NCI-H510A treated with DMSO at 0.1 percent for 48 hours (cell line): ENCODE measurements at places on chromosomes 2 and 18.
A peak's percentile ranks its signal among the peaks of the same experiment; 100 is the strongest.

- DNase-seq = no peak
Observed at GRCh38 chr18:63166142-63166541, 153.4 kb downstream of the BCL2 start.

DNA sequence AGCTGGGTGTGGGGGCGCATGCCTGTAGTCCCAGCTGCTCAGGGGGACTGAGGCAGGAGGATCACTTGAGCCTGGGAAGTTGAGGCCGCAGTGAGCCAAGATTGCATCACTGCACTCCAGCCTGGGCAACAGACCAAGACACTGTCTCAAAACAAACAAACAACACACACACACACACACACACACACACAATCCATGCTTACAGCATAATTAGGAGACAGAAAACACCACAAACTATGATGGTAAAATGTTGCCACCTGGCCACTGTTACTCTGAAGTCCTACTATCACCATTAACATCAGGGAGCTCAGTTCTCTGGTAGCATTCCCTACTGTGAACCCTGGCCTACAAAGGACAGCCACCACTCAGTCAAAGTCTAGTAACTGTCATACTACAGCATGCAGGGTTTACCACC, 18.3 kb downstream of the DNPEP start:
- DNase-seq = no peak

DNA sequence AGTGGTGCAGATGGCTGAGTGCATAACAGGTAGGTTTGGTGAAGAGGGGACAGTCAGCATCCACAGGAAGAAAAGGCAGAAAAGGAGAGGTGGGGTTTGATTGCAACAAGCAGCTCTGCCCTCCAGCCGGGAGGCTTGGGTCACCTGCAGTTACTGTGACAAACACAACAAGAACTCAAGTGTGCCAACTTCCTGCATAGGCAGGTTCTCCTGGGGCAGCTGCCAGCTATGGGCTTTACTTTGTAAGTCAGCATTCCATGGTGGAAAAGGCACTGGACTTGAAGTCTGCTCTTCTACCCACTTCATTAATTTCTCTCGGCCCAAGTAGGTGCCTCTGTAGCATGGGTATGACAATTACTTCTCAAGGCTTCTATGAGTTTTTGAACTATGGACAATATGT, 98.9 kb downstream of the MYT1L start:
- peak; percentile 57 for DNase-seq

- no peak for DNase-seq
Observed at GRCh38 chr2:167543721-167544120, 655.4 kb downstream of the XIRP2 start.

- DNase-seq = peak; percentile 76
Observed at GRCh38 chr18:39872651-39873050, 2082.4 kb upstream of the PIK3C3 start.

DNA sequence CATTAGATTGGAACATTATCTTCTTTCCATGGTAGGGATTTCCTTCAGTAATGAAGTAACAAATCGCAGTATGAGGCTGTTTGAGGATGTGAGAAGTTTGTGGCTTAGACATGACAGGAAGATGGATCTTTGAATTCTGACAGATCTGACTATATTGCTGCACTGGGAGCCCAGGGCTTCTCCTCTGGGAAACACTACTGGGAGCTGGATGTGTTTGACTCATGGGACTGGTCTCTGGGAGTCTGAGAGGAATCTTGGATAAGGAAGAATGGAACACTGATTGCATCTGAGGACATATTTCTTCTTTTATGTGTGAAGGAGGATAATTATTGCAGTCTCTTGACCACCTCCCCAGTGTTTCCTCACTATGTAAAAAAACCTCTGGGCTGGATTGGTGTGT, 77.2 kb upstream of the ST6GAL2 start:
- DNase-seq = no peak

GRCh38 chr2:144801325-144801724, 281.4 kb upstream of the ZEB2 start:
- DNase-seq = no peak

- no peak for DNase-seq
Observed at GRCh38 chr2:89848763-89849368, 1157.4 kb downstream of the RPIA start.

GRCh38 chr2:214995409-214995808, 143.0 kb downstream of the ABCA12 start:
- DNase-seq = no peak

GRCh38 chr2:180334514-180334913, 327.4 kb upstream of the CWC22 start:
- no peak for DNase-seq

- DNase-seq = no peak
Observed at GRCh38 chr2:134602666-134603065, 116.1 kb downstream of the TMEM163 start.

- no peak for DNase-seq
Observed at GRCh38 chr2:217804338-217804737, 198.5 kb downstream of the TNS1 start.

DNA sequence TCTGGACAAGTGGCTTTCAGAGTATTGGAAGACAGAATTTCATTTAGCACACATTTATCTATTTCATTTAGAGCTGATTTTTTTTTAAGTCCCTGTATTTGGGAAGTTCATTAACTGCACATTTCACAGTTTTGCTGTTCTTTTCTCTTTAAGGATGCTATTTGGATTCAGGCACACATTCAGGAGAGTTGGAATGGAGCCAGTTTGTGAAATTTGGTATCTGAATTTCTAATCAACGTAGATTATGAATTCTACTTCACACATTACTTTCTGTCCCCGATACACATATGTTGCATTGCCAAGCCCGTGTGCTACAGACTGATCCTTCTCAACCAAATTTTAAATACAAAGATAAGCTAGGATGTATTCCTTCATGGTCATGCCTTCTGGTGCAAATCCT, 503.9 kb downstream of the IRS1 start:
- DNase-seq = no peak

DNA sequence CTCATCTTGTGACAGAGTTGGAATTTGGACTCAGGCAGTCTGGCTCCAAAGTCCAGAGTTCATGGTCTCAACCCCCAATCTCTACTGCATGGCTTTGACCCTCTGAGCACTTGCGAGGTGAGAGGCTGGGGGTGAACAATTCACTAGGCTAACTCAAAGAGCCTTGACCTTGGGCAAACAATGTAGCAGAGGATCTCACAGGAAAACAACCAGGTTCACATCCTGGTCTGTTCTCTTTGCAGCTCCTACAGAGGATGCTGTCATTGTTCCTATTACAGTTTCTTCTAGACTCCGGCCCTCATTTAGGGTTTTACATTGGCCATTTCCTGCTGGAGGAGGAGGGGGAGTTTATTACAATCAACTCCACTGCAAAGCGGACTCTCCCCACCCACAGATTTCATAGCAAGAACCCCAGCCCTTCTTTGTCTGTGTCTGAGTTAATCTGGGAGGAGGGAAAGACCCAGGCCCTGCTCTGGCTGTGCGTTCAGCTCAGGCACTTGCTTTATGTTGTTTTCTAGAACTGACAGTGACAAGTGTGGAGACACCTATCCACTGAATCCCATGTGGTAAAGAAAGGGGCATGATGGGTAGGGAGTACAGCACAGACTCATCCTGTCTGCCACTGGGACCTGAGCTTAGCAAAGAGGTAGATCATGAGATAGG, 101.6 kb downstream of the LBH start:
- DNase-seq = no peak

GRCh38 chr2:47160211-47160610, 5.1 kb upstream of the STPG4 start:
- no peak for DNase-seq

DNA sequence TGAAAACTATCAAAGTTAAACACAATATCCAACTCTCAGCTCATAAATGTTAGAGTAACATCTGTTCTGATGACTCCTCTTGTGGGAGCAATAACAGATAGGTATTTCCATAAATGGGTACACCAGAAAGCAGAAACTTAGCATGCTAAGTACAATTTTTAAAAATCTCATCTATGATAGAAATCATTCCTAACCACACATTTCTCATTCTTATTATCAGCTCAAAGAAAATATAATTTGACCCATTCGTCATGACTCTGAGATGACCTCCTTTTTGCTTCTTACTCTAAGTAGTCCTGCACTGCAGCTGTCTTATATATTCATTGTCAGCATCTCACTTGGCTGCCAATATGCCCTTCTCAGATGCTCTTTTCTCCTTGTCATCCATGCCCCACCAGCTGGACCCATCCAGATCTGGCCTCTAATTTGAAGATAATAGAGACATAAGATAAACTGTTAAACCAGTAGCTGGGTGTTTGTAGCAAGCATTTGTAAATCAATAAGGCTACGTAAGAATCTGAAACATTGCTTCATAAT, 298.3 kb downstream of the KCNS3 start:
- no peak for DNase-seq

GRCh38 chr2:234257859-234258561, 207.5 kb downstream of the SPP2 start:
- peak; percentile 31 for DNase-seq

DNA sequence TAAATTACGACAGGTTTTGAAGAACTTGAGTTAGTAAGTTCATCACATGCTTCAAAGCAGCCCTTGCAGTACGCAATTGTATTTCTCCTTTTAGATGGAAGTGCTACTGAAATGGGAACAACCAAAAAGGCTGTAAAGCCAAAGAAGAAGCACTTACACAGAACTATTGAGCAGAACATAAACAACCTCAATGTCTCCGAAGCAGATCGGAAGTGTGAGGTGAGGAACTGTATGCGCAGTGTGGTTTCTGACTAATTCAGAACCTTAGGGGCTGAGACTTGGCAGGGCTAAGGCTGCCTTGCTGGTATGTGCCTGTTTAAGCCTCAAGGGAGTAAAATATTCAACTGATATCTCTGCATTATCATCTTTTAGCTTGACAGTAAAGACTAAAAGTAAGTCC, 8.4 kb downstream of the NCAPH start:
- no peak for DNase-seq

DNA sequence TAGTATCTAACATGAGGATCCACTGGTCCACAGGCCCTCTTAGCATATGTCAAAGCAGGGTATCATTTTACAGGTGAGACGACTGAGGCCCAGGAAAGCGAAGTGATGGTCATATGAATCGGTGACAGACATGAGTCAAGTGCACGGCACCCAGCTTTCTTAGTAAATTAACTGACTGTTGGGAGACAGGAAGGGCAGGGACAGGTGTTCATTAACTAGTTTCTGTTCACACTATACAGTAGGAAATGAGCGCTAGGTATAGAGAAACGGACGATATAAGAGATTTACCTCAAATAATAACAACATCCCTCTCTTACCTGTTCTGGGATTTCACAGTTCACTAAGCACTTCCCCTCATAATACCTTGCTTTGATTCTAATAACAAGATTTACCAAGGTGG, 1.7 kb upstream of the SMARCAL1 start:
- DNase-seq = no peak

DNA sequence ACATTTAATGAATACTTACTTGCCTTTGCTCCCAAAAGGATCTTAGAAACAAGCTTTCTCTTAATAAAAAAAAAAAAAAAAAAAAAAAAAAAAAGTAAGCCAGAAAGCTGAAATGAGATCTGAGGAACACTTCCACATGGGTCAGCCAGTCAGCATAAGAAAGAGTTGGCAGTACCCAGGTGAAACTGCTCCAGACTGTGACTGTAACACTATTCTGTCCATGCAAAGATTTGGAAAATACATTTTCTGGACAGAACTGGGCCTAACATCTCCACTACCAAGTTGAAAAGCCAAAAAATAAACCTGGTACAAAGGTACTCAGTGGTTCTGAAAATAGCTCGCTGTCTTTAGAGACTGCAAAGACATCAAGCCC, 135.7 kb downstream of the THADA start:
- no peak for DNase-seq

DNA sequence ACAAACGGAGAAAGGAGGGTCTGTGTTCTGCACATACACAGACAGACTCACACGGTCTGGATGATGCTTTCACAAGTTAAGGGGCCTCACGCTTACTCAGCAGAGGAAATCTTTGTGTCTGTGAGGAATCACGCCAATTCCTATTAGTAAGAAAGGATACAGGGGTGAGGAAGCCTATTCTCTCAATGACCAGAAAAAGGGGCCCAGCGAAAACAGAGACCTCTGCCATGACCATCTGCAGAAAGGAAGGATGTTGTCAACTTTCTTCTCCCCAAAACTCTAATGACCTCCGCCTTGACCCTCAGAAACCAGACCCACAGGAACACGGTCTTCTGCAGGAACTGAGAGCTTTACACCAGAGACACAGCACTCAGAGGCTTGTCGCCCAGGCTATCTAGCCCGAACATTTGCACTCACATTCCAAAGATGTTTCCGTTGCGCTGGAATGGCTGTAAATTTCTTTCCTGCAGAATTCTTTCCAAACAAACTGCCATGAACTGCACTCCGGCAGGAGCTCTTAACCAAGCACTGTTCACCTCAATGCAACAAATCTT, 186.3 kb downstream of the TCF4 start:
- no peak for DNase-seq

DNA sequence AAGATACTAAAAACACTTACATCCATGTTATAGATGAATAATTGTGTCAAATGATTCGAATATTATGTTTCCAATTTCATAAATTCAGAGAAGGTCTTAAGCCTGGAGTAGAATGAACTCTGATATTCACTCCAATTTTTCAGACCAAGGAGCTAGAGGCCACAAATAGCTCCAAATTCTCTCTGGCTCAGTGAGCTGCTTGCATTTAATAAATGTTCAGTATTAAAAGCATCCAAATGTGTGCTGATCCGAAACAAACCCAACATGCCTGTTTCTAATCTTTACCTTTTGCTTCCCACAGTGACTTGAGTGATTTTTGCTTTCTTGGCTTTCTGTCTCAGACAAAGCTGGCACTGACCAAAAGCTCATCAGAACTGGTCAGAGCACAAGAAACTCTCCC, 291.4 kb downstream of the CCDC85A start:
- DNase-seq = no peak

DNA sequence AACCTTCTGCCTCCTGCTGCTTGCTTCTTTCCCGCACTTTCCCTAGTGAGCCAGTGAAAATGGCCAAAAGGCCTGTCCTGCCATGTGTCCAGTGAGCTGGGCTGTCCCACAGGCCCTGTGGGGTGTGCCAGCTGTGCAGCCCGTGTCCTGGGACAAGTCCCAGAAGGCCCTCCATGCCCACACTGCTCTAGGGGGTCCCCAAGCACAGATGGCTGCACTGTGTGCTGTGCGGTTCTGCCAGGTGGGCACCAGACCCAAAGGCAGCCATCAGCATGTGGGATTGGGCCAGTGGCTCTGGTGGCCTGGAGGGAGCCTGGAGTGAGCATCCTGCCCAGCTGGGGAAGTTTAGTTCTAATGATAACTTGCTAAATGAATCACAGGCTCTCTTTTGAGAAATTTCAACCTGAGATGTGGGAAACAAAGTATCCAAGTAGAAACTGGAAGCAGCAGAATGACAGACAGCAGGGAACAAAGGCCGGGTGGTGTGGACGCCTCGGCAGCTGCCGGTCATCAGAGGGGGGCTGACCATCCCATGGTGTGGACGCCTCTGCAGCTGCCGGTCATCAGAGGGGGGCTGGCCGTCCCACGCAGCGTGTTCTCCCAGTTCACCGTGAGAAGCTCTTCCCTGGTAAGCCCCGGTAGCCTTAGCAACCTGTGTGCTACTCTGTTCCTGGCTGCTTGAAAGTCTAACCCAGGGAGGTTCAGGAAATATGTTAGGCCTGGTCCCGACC, 9.9 kb upstream of the CNDP2 start:
- DNase-seq = no peak

- DNase-seq = no peak
Observed at GRCh38 chr2:190575263-190575662, 40.7 kb upstream of the NEMP2 start.
